ENCODE measurements at places on chromosomes 16 and 17. TPM values are rescaled to one million over a fixed set of nuclear protein-coding genes. Genes with fewer than 3 reads are reported as not detected.

DNA sequence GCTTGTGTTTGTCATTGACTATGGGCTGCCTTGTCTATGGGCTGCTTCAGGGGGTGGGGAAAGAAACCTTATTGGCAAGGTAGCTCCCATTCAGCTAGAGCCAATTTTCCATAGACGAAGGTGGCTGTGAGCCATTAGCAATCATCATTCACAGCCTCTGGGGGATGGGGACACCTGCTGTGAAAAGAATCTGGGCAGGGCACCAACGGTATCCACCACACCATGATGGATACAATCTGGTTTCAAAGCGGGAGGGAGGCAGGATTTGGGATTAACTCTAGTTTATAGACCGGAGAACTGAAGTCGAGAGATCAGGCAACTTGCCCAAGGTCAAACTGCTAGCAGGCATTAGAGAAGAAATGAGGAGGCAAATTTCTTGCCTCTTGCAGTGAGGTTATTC, 182.3 kb downstream of the SHISA9 start:
- H3K4me3 ChIP-seq, result no peak overlapping the region
- H3K27ac ChIP-seq, result no peak overlapping the region
- H3K4me1 ChIP-seq, result no peaks in the 10 kb centered on the region

GRCh38 chr17:43588121-43588520, 42.0 kb upstream of the ETV4 start:
- H3K4me1 ChIP-seq, result peaks cover 37% of the 10 kb centered on the region
- no peak overlapping the region for H3K4me3 ChIP-seq
- peak; percentile 83 for DNase-seq
- peaks cover 4% of the 10 kb centered on the region for H3K27me3 ChIP-seq

DNA sequence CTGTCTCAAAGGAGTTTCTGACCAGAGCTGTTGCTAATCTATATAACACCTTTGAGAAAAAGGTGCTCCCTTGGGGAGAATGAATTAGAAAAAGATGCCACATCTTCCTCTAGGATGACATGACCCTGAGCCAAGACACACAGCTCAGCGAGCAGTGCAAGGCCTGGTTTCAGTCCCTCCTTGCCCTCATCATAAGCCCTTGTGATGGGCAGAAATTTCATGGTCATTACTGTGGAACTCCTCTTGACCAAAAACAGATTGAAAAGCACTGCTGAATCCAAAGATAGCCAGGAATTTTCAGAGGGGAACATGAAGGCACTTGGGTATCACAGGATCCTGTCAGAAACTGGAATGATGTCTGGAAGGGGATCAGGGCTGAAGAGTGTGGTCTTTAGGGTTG, 74.1 kb upstream of the IRX6 start:
- no peaks in the 10 kb centered on the region for H3K4me1 ChIP-seq
- no peak overlapping the region for H3K27ac ChIP-seq
- H3K36me3 ChIP-seq, result no peaks in the 10 kb centered on the region
- no peak overlapping the region for H3K4me3 ChIP-seq

DNA sequence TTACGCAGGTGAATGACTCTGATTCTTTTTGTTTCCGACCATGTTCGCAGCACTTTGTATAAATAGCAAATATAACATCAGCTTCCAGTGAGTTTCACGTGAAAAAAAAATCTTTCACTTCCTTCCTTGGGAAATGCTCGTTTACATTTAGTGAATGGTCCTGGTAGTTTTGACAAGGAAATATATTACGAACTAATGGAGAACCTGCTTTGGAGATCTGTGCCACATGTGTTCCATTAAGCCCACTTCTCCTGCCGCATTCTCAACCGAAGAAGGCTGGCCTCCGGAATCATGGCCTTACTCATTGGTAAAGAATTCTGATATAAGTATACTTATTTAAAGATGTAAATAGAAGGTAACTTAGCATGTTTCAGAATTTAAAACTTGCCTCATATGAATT, 3.6 kb downstream of the CRAMP1 start:
- peaks cover 33% of the 10 kb centered on the region for H3K4me1 ChIP-seq
- peaks cover 38% of the 10 kb centered on the region for H3K36me3 ChIP-seq
- H3K27me3 ChIP-seq, result no peaks in the 10 kb centered on the region
- H3K27ac ChIP-seq, result no peak overlapping the region

DNA sequence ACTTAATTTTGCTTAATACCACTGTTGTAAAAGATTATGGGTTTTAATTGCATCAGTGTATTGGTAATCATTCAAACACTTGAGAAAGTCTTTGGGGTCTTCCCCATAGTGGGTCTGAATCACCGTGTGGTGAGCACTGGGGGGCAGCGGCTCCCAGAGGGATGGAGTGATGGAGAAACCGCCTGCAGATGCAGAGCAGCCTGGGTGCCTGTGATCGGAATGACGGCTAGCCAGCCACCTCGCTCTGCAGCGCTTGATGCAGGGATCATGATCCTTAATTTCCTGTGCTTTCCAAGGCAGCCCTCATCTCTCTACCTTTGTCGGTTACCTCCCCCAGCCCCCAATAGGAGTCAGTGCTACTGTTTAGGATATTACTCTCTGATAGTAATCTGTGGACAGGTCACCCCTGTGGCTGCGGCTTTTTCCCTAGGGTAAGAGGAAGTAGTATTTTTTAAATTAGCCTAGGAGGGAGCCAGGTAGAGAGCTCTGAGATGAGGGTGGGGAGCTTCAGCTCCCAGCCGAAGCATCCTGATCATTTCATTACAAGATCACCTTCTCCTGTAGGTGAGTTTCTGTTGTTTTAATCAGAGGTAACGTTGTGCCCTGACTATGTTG, 135.6 kb downstream of the MSI2 start:
- no peak overlapping the region for H3K4me3 ChIP-seq
- H3K27ac ChIP-seq, result no peak overlapping the region
- H3K4me1 ChIP-seq, result no peaks in the 10 kb centered on the region

GRCh38 chr16:63129411-63130125, 1093.3 kb upstream of the CDH8 start:
- H3K27ac ChIP-seq, result no peak overlapping the region
- no peak for DNase-seq
- no peaks in the 10 kb centered on the region for H3K36me3 ChIP-seq
- no peaks in the 10 kb centered on the region for H3K4me1 ChIP-seq

DNA sequence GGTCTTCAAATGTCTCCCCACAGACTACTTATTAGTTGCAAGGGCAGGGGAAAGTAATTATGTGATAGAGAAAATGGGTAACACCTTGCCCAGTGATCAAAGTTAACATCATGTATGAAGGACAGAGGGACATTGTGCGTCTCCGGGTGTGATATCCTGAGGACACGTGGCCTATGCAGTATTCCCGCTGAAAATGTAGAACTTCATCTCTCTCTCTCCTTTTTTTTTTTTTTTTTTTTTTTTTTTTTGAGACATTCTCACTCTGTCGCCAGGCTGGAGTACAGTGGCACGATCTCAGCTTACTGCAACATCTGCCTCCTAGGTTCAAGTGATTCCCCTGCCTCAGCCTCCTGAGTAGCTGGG, 7.9 kb upstream of the CUEDC1 start:
- H3K27me3 ChIP-seq, result no peaks in the 10 kb centered on the region
- H3K36me3 ChIP-seq, result no peaks in the 10 kb centered on the region
- peak; percentile 26 for DNase-seq
- no peak overlapping the region for H3K4me3 ChIP-seq
- H3K4me1 ChIP-seq, result no peaks in the 10 kb centered on the region
- H3K27ac ChIP-seq, result no peak overlapping the region

GRCh38 chr16:28986492-28986891, 1.6 kb downstream of the LAT start:
- H3K27ac ChIP-seq, result no peak overlapping the region
- no peak overlapping the region for H3K4me3 ChIP-seq
- H3K36me3 ChIP-seq, result peaks cover 28% of the 10 kb centered on the region
- no peaks in the 10 kb centered on the region for H3K4me1 ChIP-seq

DNA sequence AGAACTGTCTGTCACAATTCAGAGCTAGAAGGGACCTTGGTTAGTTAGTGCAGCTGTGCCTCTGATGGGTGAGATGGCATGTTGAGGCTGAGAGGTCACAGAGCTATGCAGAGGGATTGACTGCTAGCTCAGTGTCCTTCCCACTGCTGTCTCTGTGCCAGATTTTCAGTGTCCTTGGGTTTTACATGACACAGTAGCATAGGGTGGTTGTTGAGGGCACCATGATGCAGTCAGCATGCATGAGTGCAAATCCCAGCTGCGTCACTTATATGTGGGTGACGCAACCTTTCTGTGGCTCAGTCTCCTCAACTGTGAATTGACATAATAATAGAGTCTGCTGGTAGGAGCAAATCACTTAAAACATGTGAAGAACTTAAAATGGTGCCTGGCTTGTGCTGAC, 2.7 kb downstream of the MT1A start:
- peaks cover 17% of the 10 kb centered on the region for H3K27me3 ChIP-seq
- peaks cover 8% of the 10 kb centered on the region for H3K4me1 ChIP-seq
- no peak overlapping the region for H3K4me3 ChIP-seq
- H3K27ac ChIP-seq, result no peak overlapping the region

GRCh38 chr16:57464523-57464922, 2.0 kb downstream of the POLR2C start:
- H3K36me3 ChIP-seq, result peaks cover 63% of the 10 kb centered on the region
- no peak overlapping the region for H3K4me3 ChIP-seq

- H3K4me1 ChIP-seq, result peaks cover 10% of the 10 kb centered on the region
- H3K4me3 ChIP-seq, result peak overlapping the region; percentile 47
- H3K27me3 ChIP-seq, result no peaks in the 10 kb centered on the region
- no peaks in the 10 kb centered on the region for H3K36me3 ChIP-seq
- peak; percentile 94 for DNase-seq
- peak overlapping the region; percentile 70 for H3K27ac ChIP-seq
Observed at GRCh38 chr17:60435244-60436167, 13.2 kb downstream of the CHCT1 start.

- H3K4me3 ChIP-seq, result no peak overlapping the region
- no peaks in the 10 kb centered on the region for H3K36me3 ChIP-seq
- H3K27ac ChIP-seq, result no peak overlapping the region
Observed at GRCh38 chr17:4492721-4493561, 5.7 kb upstream of the SPNS2 start.

- H3K4me1 ChIP-seq, result peaks cover 25% of the 10 kb centered on the region
- no peak for DNase-seq
- peak overlapping the region; percentile 83 for H3K27ac ChIP-seq
- peaks cover 12% of the 10 kb centered on the region for H3K36me3 ChIP-seq
- peak overlapping the region; percentile 99 for H3K4me3 ChIP-seq
- H3K27me3 ChIP-seq, result no peaks in the 10 kb centered on the region
Observed at GRCh38 chr17:3669548-3669947, 936 bp downstream of the EMC6 start.

DNA sequence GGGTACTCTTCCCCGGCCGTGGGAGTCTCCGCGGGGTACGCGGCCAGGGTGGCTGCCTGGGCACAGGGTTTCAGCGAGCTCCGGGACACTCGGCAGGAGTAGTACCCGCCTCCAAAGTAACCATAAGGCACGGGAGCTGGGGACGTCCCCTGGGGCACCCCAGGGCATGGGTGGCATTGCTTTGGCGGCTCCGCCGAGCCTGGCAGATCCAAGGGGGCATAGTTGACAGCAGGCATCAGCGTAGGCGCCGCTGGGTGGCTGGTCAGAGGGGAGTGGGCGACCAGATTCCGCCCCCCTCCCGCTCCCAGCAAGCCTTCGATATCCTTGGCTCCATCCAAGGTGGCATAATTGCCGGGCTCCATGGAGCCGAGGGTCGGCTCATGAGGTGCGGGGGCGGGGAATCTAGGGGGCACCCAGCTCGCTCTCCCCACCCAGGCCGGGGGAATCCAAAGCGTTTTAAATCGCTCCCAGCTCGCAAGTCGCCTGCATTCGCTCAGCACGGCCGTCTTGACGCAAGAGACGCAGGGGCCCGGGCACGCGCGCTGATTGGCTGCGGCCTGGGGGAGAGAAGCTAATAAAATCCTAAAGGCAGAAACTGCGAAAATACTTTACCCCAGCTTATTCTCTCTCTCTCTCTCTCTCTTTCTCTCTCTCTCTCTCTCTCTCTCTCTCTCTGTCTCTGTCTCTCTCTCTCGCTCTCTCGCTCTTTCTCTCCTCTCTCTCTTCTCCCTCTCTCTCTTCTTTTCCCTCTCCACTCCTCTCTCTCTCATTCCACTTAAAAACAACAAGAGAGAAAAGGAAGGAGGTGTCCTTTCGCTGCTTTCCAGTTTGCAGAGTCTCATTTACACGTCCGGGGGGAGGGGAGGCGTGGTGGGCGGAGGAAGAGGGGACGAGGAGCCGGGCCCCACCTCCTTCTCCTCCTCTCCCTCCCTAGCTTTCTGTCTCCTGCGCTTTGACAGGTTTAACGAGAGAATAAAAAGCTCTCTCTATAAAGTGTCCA, at the start of gene HOXB13:
Gene HOXB13 (minus strand): TSS at position 519 of the 1,000 bp plus-strand sequence. CDS start 157 bp downstream, at position 362.
- no peaks in the 10 kb centered on the region for H3K36me3 ChIP-seq
- peaks cover 99% of the 10 kb centered on the region for H3K27me3 ChIP-seq
- H3K27ac ChIP-seq, result no peak within 1 kb of the TSS
- no peak for DNase-seq

GRCh38 chr16:26186091-26186615, 494.4 kb downstream of the HS3ST4 start:
- no peaks in the 10 kb centered on the region for H3K27me3 ChIP-seq
- H3K27ac ChIP-seq, result no peak overlapping the region
- DNase-seq, result no peak
- H3K4me3 ChIP-seq, result no peak overlapping the region
- H3K36me3 ChIP-seq, result no peaks in the 10 kb centered on the region

DNA sequence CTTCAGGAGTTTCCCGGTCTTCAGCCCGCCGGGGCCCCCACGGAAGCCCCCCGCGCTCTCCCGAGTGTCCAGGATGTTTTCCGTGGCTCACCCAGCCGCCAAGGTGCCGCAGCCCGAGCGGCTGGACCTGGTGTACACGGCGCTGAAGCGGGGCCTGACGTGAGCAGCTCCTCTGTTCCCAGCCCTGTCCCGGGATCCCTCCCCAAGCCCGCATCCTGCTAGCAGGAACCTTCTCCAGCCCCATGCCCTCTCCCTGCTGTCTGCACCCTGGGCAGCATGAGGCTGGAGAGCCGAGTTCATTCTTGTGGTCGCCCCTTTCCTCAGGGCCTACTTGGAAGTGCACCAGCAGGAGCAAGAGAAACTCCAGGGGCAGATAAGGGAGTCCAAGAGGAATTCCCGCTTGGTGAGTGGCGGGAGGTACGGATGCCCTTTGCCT, 10.1 kb downstream of the RIPOR1 start:
- H3K4me1 ChIP-seq, result peaks cover 14% of the 10 kb centered on the region
- no peaks in the 10 kb centered on the region for H3K27me3 ChIP-seq
- DNase-seq, result peak; percentile 91
- no peak overlapping the region for H3K27ac ChIP-seq
- peak overlapping the region; percentile 81 for H3K4me3 ChIP-seq

DNA sequence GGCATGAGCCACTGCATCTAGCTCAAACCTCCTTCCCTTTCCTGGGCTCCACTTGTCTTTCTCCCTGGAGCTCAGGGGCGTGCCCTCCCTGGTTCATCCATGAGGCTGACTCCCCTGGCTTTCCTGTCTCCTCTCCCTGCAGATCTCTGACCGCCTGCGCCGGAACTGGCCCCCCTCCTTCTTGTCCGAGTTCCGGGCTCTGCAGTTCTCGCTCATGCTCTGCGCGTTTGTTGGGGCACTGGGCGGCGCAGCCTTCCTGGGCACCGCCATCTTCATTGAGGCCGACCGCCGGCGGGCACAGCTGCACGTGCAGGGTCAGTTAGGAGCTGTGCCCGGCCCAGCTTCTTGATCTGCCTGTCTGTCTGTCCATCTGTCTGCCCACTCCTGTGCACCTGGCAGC, 1.2 kb upstream of the LAT start:
- H3K27ac ChIP-seq, result no peak overlapping the region
- H3K36me3 ChIP-seq, result peaks cover 41% of the 10 kb centered on the region
- DNase-seq, result peak; percentile 47
- no peaks in the 10 kb centered on the region for H3K27me3 ChIP-seq
- no peaks in the 10 kb centered on the region for H3K4me1 ChIP-seq

Gene C16orf46
- 2.2 TPM for total RNA-seq

Gene CLEC18B
- total RNA-seq, result 0.72 TPM

Gene KRTAP4-4
- total RNA-seq, result not detected

Gene CIBAR2
- total RNA-seq, result not detected

Gene CLEC19A
- total RNA-seq, result not detected

Gene CCT6B
- total RNA-seq, result 5.9 TPM

Gene PRR29
- total RNA-seq, result 0.88 TPM

Gene TMEM220
- 3.3 TPM for total RNA-seq

Gene UTS2R
- total RNA-seq, result not detected

Gene RHBDL3
- total RNA-seq, result under 0.01 TPM
